Liver (tissue), 10 donors: ENCODE measurements at places on chromosomes 3 and 15. TPM values are rescaled to one million over a fixed set of nuclear protein-coding genes. Genes with fewer than 3 reads are reported as not detected.

GABRR3 gene
- polyA plus RNA-seq = not detected

ALDH1A3 gene
- polyA plus RNA-seq = 1.7 TPM

A4GNT gene
- not detected for polyA plus RNA-seq

ISG20 gene
- 14.5 TPM for polyA plus RNA-seq

DNA sequence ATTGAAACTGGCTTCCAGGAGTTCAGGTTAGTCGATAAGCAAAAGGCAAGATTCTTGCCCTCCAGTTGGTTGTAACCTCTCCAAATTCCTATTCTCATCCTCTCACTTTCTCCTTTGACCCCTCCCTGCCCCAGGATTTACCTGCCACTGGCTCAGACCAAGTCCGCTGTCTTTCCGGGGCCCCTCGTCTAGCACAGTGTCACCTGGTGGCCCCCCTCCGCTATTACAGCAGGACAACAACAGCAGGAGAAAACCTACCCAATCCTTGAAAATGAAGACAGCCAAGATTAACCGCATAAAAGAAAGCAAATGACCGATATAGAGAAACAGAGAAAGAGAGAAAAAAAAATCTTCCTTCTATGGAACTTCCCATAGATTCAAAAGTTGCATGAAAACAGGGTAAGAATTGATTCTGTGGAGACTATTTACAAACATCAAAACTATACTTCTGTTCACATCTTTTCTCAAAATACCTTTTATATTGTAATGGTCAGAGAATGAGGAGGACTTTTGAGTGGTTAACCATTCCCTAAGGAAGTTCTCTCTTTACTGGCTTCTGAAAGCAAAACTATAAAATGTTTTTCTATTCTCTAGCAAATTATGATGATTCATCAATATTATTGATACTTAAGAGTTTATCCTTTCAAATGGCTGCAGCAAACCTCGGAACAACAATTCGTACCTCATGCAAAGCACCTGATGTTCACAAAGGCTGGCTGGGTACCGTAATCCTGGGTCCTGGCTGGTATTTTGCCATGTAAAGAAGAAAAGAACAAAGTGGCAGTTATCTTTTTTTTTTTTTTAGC lies 10.0 kb upstream of the ST8SIA2 start:
- no peak overlapping the region for H3K4me3 ChIP-seq
- no peaks in the 10 kb centered on the region for H3K4me1 ChIP-seq
- no peak for DNase-seq
- peaks cover 3% of the 10 kb centered on the region for H3K27me3 ChIP-seq

DNA sequence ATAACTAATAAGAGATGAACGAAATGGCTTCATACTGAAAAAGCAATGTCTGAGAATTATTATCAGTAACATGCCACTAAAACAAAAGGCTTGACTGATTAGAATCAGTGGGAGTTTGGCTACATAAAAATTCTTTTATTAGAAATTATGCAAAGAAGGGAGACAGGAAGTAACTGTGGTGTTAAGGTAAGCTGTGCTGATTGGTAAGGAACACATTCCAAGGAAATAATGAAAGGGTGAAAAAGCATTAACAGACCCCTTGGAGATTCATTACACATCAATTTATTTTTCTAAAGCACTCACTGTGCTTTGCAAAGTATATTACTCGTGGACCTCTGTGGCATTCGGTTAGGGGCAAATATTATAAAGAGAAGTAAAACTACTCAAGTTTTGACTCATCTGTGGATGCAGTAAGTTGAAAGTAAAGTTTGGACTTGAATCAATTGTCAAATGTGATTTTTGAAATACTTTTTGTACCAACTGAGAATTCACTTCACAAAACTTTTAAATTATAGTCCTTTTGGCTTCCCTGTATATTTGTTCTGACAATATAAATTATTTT lies 176.1 kb upstream of the ZPLD1 start:
- no peak overlapping the region for H3K27ac ChIP-seq
- no peak overlapping the region for H3K4me3 ChIP-seq
- DNase-seq = no peak
- H3K27me3 ChIP-seq = no peaks in the 10 kb centered on the region

- H3K4me3 ChIP-seq = no peak overlapping the region
- DNase-seq = no peak
- peaks cover 6% of the 10 kb centered on the region for H3K4me1 ChIP-seq
- no peak overlapping the region for H3K27ac ChIP-seq
- no peaks in the 10 kb centered on the region for H3K27me3 ChIP-seq
These were observed 56.3 kb downstream of the PPARG start for GRCh38 chr3:12345141-12345561.

GRCh38 chr3:183490653-183491052 lies 62.2 kb upstream of the MCF2L2 start:
- no peak for DNase-seq
- no peaks in the 10 kb centered on the region for H3K36me3 ChIP-seq
- H3K4me3 ChIP-seq = no peak overlapping the region
- H3K27ac ChIP-seq = no peak overlapping the region

DNA sequence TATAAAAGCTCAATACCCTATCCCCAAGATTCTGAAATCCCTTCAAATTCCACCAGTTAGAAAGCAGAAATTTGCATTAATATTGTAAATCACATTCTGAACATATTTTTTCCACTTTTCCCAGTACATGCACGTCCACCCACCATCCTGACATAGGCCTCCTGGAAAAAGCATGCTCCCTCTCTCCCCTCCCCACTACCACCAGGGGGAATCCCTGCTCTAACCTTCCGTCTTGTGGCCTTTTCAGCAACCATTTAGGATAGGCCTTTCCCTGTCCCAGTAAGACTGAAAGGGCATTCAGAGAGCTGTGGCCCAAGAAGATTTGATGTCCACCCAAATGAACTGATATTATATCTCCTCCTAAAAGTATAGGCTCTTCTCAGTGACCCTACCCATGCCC lies 182.1 kb downstream of the ARRDC4 start:
- H3K27ac ChIP-seq = no peak overlapping the region
- DNase-seq = no peak
- H3K4me1 ChIP-seq = no peaks in the 10 kb centered on the region
- H3K4me3 ChIP-seq = no peak overlapping the region
- no peaks in the 10 kb centered on the region for H3K27me3 ChIP-seq

DNA sequence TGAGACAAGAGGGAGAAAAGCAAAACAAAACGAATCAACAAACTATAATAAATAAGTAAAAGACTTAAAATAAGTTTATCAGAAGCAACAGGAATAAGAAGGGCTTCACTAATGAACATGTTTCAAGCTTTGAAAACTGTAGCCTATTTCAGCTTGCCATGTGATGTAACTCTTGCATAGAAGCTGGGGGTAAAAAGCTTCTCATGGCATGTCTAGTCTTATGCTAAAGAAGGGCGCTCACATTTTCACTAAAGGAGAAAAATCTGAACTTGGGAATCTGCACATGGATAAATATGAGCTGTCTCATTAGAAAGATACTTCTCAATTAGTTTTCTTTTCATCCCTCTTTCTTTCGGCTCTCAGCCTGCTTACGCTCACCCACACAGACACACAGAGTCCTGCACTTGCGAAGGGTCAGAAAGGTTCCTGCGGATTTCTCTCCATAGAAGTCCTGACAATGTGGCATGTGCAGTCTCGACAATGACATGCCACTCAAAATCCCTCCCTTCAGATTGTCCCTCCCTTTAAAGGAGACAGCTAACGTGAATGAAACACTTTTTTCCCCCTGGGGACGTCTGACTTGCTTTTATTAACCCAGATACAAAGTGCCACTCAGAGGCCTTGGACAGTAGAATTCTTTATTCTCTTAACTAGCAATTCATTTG lies 568.9 kb upstream of the NR2F2 start:
- H3K4me3 ChIP-seq = no peak overlapping the region
- no peak overlapping the region for H3K27ac ChIP-seq
- no peak for DNase-seq
